Naive thymus-derived CD4-positive, alpha-beta T cell (primary cell): ENCODE measurements at places on chromosomes 4 and X. TPM values are rescaled to one million over a fixed set of nuclear protein-coding genes. Genes with fewer than 3 reads are reported as not detected.
A peak's percentile ranks its signal among the peaks of the same experiment; 100 is the strongest.

GRCh38 chr4:110621328-110621812, 1.5 kb downstream of the PITX2 start:
- H3K27me3 ChIP-seq, result peaks cover 14% of the 10 kb centered on the region
- peaks cover 12% of the 10 kb centered on the region for H3K4me1 ChIP-seq
- H3K27ac ChIP-seq, result no peak overlapping the region
- no peak for DNase-seq
- no peak overlapping the region for H3K4me3 ChIP-seq
- no peaks in the 10 kb centered on the region for H3K36me3 ChIP-seq

DNA sequence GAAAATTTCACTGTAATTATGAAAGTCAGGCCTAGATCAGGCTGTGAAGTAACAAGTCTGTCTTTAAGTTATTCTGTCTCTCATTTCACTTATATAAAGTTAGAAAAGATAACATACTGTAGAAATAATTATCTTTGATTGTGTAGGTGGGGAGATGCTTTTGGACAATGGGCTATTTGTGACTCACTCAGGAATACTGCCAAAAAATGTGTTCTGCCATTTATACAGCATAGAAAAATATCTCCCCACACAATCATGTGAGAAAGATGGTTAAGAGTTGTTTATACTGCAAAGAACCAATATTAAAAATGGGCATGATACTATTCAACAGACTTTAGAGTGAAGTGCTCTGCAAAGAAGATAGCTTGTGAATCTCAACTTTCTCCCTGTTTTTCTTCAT, 95.0 kb upstream of the GABRA2 start:
- no peak for DNase-seq
- H3K36me3 ChIP-seq, result no peaks in the 10 kb centered on the region
- H3K4me1 ChIP-seq, result no peaks in the 10 kb centered on the region
- H3K27ac ChIP-seq, result no peak overlapping the region

DNA sequence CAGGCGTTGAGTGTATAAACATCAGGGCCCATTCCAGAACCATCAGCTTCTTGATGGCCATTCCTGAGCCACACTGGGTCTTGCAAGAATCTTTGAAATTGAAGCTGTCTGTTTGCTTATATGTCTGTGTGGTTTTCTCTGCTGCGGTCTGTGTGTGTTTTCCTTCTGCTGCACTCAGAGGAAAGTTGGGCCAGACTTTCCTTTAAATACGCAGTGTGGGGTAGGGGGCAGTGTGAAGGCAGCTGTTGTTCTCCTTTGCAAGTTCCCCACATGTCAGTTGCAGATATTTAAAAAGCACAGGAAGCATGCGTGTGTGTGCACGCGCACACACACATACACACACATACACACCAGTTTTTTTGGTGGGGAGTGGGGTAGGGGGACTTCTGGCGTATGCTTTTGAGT, 32.1 kb downstream of the CCKAR start:
- no peak overlapping the region for H3K27ac ChIP-seq
- no peak overlapping the region for H3K4me3 ChIP-seq
- DNase-seq, result peak; percentile 25
- no peaks in the 10 kb centered on the region for H3K36me3 ChIP-seq

- DNase-seq, result no peak
- H3K4me3 ChIP-seq, result no peak overlapping the region
- no peak overlapping the region for H3K27ac ChIP-seq
- H3K4me1 ChIP-seq, result no peaks in the 10 kb centered on the region
- no peaks in the 10 kb centered on the region for H3K36me3 ChIP-seq
These were observed 103.3 kb upstream of the PCDH18 start for GRCh38 chr4:137635601-137636000.

Gene IGFBP7
- total RNA-seq, result 1.1 TPM

- no peak for DNase-seq
- no peak overlapping the region for H3K4me3 ChIP-seq
- H3K27me3 ChIP-seq, result no peaks in the 10 kb centered on the region
These were observed 1367.1 kb downstream of the STIM2 start for GRCh38 chr4:28227764-28228163.

Gene OPHN1
- 0.16 TPM for total RNA-seq

- H3K4me3 ChIP-seq, result no peak overlapping the region
- no peaks in the 10 kb centered on the region for H3K27me3 ChIP-seq
- no peaks in the 10 kb centered on the region for H3K36me3 ChIP-seq
- H3K27ac ChIP-seq, result no peak overlapping the region
These were observed 379.1 kb upstream of the SPOCK3 start for GRCh38 chr4:167613381-167613780.

- no peaks in the 10 kb centered on the region for H3K4me1 ChIP-seq
- H3K4me3 ChIP-seq, result no peak overlapping the region
- no peaks in the 10 kb centered on the region for H3K36me3 ChIP-seq
These were observed 17.6 kb upstream of the KIAA1210 start for GRCh38 chrX:119145241-119145653.

- no peaks in the 10 kb centered on the region for H3K27me3 ChIP-seq
- peak; percentile 72 for DNase-seq
- H3K36me3 ChIP-seq, result no peaks in the 10 kb centered on the region
- H3K4me3 ChIP-seq, result peak overlapping the region; percentile 75
- H3K4me1 ChIP-seq, result peaks cover 12% of the 10 kb centered on the region
These were observed 464 bp downstream of the RAP1GDS1 start for GRCh38 chr4:98261405-98262291.

Gene NKX6-1
- not detected for total RNA-seq

- H3K4me1 ChIP-seq, result no peaks in the 10 kb centered on the region
- H3K27ac ChIP-seq, result no peak overlapping the region
- DNase-seq, result no peak
- no peak overlapping the region for H3K4me3 ChIP-seq
These were observed 128.2 kb downstream of the FRYL start for GRCh38 chr4:48651914-48652313.

GRCh38 chrX:12672367-12673106, 118.7 kb upstream of the PRPS2 start:
- no peaks in the 10 kb centered on the region for H3K27me3 ChIP-seq
- H3K4me3 ChIP-seq, result no peak overlapping the region
- DNase-seq, result no peak
- H3K27ac ChIP-seq, result no peak overlapping the region
